Peyer's patch (tissue), 4 donors: ENCODE measurements at places on chromosomes 16 and 17. TPM values are rescaled to one million over a fixed set of nuclear protein-coding genes. Genes with fewer than 3 reads are reported as not detected.

GRCh38 chr16:845351-845745 is 44.8 kb upstream of the GNG13 start:
- DNase-seq = no peak

DNA sequence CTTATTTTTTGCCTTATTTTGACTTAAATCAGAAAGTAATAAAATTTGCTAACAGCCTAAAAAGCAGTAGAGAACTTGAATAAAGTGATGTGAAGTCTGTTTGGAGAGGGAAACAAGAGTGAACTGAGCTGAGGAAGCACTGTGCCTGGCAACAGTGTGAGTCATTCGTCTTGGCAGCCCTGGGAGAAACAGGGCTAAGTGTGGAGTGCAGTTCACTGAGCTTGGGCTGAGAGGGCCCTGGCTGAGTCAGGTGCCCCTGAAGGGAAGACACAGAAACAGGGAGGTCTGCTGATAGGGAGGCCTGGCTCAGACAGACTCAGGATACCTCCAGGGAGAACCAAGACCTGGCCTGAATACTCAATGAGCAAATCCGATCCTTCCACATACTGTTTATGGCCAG is 132.1 kb downstream of the HS3ST4 start:
- no peak for DNase-seq

The NT5M gene
- total RNA-seq = 1.5 TPM

- no peak for DNase-seq
Measured at GRCh38 chr16:12258861-12259645, 282.5 kb downstream of the SNX29 start.

The PLD6 gene
- not detected for total RNA-seq

The LITAFD gene
- not detected for total RNA-seq

- DNase-seq = no peak
Measured at GRCh38 chr17:27810211-27810901, 10.0 kb upstream of the NOS2 start.
